T-helper 2 cell treated with Interferon-gamma antibody and Interleukin-4, amounts not matched to agents 5 μg/mL and 100 μg/mL, for 36 hours (primary cell): ENCODE measurements at places on chromosomes 6 and 20.
A peak's percentile ranks its signal among the peaks of the same experiment; 100 is the strongest.

DNA sequence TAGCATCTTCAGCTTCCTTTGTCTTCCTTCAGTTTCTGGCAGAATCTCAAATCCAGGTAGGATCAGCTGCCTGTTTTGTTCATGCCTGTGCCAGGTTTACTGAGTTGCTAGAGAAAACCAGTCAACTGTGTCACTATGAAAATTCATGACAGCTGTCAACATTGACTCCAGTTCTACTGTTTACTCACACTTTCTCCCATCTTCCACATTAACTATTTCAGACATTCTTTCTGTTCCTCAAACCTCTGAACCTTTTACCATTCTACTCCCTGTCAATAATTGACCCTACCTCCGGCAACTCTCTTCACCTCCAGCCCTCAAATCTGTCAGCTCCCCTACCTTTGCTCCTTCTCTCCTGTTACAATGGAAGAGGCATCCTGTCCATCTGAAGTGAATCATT lies 8.5 kb downstream of the ENPP4 start:
- DNase-seq, result no peak

DNA sequence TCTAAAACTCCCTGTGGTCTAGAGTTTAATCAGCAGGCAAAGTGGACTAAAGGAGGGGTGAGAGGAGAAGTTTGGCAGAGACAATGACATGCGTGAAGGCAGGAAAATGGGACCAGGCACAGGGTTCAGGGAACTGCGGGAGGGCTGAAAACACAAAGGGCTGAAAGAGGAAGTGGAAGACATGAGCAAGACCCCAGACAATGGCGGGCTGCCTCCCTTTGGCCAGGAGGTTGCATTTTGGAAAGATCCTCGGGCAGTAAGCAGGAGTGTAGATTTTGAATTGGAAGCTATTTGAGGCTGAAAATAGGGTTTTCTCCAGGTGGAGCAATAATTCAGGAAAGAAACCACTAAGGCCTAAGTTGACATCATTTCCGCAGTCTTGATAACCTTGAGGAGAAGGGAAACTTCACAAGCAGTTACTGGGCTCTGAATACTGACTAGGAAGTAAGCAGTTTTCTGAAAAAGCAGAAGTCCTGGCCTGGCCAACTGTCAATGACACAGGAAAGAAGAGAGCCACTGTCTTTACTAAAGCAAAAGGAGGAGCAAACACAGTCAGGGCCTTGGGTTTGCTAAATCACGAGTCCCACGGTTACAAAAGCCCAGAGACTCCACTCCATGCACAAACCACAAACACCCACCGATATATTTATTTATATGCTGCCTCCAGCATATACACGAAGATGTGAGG lies 3.4 kb downstream of the LY86 start:
- DNase-seq, result no peak

DNA sequence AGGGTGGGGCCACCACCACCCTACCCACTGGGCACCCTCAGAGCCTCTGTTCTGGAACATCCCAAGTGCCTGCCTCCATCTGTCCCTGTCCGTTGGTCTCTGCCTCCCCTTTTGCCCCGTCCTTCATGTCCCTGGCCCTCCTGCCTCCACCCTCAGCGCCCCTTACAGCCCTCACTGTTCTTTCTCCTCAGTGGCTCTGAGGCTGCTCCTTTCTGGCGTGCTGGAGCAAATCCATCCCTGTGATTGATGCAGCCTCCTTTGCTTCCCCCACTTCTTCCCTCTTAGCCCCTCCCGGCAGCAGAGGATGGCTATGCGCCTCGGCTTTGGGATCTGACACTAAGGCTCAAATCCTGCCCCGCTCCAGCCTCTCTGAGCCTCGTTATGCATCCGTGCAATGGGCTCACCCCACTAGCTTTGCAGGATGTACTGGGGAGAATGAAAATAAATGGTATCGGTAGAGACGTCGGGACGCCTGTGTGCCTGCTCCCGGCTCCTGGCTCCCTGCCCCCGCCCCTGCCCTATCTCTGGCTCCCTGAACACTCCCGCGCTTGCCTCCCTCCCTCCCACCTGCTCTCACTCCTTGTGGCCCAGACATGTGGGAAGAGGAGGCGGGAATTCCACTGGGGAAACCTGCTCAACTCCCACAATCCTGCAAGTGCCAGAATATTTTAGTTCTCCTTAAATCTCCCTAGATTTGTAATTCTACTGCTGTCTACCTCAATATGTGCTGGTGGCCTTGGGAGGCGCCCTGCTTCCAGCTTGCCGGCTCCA lies 13.1 kb downstream of the VSTM2L start:
- DNase-seq, result no peak

DNA sequence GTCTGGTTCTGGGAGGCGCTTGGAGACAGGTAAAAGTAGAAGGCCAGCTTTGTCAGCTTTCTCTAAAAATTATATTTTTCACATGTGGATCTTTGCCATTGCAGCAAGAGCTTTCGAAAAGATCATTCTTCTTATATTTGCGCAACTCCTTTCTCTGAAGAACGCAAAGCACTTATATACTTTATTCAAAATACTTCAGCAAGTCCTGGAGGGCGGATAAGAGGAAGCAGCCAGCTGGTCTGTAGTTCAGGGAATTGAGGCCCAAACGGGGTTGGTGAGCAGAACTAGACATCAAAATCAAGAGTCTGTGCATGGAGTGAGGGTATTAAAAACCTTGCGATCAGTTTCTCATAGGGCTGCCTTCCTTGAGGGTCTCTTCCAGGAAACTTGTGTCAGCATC lies 182.3 kb downstream of the DTNBP1 start:
- DNase-seq, result no peak

DNA sequence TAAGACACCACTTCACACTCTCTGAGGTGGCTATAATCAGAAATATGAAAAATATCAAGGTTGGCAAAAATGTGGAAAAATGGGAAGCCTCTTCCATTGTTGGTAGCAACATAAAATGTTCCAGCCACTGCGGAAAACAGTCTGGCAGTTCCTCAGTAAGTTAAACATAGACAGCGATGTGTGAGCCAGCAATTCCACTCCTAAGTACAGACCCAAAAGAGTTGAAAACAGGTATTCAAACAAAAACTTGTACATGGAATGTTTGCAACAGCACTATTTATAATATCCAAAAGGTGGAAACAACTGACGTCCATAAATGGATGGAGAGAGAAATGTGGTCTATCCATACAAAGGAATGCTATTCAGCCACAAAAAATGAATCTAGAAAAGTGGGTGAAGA lies 7.4 kb upstream of the PPDPF start:
- no peak for DNase-seq

DNA sequence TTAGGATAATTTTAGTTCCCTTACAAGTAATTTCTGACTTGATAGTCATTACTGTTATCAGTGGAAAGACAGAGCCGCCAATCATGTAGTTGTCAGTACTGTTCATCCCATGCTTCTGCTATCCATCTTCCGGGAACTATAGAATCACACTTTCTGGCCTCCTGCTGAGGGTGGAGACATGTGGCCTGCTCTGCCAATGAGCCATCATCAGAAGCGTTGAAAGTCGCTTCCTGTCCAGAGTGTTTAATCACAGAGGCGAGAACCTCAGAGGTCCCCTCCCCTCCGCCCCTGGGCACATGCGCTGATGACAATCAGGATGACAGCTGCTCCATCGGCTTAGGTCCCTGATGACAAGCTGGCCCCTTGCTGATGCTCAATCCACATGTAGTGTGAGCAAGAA lies 3.0 kb downstream of the DDO start:
- no peak for DNase-seq

DNA sequence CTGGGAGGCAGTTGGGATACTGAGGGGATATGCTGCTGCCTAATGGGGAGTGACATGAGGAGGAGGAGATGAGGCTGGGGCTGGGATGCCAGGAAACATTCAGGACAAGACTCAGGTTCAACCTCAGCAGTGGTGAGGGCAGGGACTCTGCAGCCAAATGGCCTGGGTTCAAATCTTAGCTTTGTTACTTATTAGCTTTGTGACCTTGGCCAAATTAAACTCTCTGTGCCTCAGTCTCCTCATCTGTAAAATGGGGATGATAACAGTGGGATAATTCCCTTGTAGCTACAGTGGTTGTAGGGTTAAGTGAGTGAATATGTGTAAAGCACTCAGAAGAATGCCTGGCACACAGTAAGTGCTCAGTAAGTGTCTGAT lies 1.9 kb downstream of the PI16 start:
- DNase-seq, result no peak

DNA sequence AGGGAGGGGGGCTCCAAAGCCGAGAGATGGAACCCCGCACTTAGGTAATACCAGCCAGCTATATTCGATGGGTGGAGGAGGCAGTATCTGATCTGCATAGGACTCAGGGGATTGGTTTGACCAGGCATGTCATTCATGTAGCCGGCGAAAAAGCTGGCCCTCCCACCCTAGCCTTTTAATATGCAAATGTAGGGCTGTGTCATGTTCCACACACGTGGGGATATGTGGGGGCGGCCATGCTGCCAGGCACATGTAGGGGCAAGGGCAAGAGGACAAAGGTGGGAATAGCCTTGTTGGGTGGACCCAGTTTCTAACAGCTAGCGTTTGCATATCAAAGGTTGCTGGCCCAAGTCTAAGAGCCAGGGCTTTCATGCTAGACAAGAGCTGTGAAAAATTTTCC lies 39.1 kb upstream of the DDR1 start:
- DNase-seq, result no peak

DNA sequence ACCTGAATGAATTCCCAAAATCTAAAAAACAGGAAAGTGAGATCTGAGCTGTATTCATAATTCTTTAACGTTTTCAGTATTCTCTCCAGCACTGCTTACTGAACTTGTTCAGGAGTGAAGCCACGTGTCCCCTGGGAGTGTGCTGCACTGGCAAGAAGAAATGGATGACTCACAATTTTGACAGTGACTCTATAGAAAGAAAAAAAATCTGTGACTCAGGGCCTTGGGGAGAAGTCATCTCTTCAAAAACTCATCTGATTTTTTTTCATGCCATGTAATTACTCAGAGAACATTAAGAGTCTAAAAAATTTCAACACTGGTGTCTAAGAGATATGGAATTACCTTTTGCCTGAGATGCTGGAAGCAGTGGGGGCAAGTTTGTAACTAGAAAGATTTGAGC lies 39.7 kb downstream of the ANKEF1 start:
- DNase-seq, result no peak

GRCh38 chr6:159904497-159904911 lies 13.7 kb downstream of the MAS1 start:
- no peak for DNase-seq

- DNase-seq, result no peak
These were observed 83.7 kb upstream of the MPC1 start for GRCh38 chr6:166466178-166467122.

GRCh38 chr20:47708140-47708807 lies 77.0 kb downstream of the SULF2 start:
- DNase-seq, result no peak

- no peak for DNase-seq
These were observed 131.8 kb downstream of the SLC23A2 start for GRCh38 chr20:4869290-4870193.

GRCh38 chr20:50146732-50147662 lies 6.5 kb downstream of the PEDS1 start:
- DNase-seq, result peak; percentile 81
